ENCODE measurements at places on chromosomes 12 and 14.

DNA sequence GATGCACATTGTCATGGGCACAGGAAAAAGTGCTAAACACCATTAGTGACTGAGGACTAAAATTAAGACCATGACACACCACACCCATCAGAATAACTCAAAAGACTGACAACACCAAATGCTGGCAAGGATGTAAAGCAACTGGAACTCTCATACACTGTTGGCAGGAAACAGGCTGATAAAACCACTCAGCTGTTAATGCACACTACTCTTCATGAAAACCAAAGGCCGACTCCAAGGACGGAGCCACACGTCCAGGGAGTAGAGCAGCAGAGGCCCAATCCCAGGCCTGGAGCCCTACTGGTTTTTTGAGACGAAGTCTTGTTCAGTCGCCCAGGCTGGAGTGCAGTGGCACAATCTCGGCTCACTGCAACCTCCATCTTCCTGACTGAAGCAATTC, 6.4 kb downstream of the RAD52 start:
- DNase-seq = no peak

DNA sequence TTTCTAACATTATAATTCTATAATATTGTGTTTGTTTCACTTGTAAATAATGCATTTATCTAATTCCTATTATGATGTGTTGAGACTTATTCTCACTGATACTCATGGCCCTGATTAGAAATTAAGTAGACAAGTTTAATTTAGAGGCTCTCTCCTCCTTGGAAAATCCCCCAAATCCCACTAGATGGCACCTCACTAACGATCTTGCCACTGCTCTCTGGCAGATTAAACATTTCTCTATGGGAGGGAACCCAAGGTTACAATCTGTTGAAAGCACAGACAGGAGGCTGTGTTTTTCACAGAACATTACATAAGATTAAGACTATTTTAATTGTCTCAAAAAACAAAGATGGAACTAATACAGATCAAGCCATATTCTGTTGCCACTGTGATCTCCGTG, 318.7 kb downstream of the LRFN5 start:
- no peak for DNase-seq

DNA sequence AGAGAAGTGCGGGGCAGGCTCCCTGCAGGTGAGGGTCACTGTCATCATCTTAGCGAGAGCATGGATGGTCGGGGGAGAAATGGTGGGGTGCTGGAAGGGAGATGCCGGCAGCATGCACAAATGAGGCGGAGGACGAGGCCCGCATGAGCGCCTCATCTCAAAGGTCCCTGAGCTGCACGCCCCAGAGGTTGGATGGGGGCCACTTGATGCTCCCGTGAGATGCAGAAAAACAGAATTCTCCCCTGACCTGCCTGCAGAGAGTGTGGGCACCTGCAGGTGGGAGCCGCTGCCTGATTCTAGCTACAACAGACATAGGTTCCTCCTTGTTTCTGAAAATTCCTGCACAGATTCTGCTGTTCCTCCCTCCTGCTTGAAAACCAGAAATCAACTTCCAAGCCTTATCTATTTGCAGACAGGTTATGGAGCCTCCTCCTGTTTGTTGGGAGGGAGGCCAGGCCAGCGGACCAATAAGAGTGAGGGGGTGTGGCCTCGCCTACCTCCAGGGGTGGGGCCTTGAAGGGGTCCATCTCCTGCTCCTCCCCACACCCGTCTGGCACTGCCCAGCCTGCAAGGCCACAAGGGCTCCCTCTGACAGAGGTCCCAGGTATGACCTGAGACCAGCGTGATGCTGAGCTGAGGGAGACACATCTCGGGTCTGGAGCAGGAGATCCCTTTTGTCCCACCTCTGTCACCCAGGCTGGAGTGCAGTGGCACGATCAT, 67.2 kb downstream of the KDM2B start:
- peak; percentile 73 for DNase-seq

GRCh38 chr12:24952389-24952788, 3.5 kb upstream of the BCAT1 start:
- no peak for DNase-seq

- DNase-seq = no peak
Observed at GRCh38 chr12:29207120-29207519, 58.0 kb downstream of the FAR2 start.

GRCh38 chr14:55847766-55848165, 267.8 kb downstream of the KTN1 start:
- DNase-seq = no peak

DNA sequence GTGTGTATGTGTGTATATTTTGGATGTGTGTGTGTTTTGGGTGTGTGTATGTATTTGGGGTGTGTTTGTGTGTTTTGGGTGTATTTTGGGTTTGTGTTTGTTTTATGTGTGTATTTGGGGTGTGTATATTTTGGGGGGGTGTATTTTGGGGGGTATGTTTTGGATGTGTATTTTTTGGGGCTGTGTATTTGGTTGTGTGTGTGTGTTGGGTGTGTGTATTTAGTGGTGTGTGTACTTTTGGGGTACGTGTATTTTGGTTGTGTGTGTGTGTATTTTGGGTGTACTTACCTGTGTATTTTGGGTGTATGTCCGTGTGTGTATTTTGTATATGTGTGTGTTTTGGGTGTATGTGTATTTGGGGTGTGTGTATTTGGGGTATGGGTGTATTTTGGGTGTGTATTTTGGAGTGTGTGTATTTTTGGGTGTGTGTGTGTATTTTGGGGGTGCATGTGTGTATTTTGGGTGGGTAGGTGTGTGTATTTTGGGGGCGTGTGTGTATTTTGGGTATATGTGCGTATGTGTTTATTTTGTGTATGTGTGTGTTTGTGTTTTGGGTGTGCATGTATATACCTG, 16.7 kb upstream of the TCTN2 start:
- no peak for DNase-seq

- no peak for DNase-seq
Observed at GRCh38 chr12:24728366-24728765, 220.5 kb downstream of the BCAT1 start.

DNA sequence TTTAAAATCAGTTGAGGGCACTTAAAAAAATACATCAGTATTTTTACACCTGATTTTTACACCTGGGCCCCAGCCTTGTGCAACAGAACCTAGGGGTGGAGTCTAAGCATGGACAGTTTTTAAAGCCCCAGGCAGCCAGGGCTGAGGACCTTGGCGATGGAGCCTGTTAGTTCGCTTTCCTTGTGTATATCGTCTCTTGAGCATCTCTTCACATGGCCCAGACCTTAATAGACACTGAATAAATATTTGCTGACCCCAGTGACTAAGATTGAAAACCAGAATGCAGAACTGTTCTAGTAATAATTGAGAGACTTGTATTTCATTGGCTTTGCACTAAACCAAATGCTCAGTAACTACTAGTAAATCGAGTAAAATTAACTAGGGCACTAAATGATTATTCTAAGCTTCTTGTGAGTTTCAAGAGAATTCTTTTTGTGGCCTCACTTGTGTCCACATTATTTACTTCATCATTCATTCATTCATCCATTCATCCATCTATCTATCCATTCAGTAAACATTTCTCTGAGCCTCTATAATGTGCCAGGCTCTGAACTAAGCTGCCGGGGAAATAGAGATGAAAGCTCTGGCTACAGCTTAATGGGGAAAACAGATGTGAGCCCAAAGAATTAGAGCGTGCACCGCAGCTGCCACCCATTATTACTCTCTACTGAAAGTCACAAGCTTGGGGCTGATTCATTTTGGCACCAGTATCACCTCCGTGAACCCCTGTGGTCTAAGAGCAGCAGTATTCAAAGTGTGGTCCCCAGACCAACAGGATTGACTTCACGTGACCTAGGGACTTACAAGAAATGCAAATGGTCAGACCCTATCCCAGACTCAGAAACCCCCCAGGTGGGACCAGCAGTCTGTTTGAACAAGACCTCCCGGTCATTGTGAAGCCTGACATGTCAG, 30.7 kb upstream of the BCL7A start:
- peak; percentile 66 for DNase-seq

DNA sequence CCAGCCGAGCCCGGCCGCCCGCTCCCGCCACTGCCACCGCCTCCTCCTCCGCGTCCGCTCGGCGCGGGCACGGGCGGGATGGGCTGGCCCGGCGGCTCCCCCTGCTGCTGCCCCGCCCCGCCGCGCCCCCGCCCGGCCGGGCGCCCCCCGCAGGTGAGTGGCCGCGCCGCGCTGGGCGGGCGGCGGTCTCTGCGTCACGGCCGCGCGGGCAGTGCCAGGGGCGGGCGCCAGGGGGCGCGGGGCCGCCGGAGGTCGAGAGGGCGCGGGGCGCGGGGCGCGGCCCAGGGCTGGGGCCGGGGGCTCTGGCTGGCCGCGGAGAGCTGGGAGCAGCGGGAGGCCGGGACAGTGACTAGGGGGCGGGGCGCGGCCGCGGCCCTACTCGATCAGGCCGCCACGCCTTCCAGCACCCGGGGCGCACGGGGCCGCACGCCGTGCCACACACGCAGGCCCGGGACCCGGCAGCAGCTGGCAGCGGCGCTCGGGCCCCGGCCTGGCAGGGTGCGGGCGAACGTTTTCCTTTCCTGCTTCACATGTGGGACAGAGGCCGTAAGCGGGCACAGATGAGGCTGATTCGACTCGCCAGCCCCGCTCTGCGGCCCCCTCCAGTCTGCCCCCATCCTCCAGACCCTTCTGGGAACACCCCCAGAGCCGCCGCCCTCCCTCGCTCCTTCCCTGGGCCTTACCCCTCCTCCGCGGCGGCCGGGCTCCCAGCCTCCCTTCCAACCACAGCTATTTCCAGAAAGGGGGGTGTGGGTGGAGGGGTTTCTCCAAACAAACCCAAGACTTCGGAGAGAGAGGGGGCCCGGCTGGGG, 2.4 kb upstream of the TNS2 start:
- peak; percentile 73 for DNase-seq

DNA sequence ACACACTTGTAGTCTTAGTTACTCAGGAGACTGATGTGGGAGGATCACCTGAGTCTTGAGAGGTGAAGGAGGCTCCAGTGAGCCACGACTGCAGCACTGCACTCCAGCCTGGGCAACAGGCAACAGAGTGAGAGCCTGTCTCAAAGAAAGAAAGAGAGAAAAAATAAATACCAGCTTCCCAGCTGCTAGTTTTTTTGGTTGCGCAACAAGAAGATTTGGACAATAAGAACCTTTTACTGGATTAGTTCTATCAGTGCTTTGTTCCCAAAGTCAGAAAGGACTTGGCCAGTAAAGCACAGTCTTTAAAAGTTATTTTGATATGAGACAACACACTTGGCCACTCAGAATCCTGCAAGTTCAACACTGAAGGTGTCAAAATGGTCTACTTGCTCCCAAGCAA, 768.1 kb upstream of the LRFN5 start:
- no peak for DNase-seq

- no peak for DNase-seq
Observed at GRCh38 chr12:131204416-131205274, 250.9 kb downstream of the ADGRD1 start.

GRCh38 chr14:65415613-65416012, 3.1 kb downstream of the FUT8 start:
- DNase-seq = no peak

DNA sequence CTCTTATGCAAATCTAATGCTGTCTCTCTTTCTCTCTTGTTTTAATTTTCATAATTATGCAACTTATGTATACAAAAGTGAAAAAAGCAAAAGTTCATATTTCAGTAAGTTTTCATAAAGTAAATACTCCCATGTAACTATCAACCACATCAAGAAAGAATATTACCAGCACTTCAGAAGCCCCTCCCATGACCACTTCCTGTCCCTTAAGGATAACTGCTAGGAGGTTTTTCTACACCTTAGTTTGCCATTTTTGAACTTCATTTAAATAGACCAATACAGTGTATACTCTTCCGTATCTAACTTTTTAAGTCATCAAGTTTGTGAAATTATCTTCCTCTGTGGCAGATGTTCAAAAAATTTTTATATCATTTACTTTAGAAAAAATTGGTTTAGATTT, 547 bp upstream of the OR4K15 start:
- DNase-seq = no peak

GRCh38 chr14:96274543-96274942, 18.5 kb downstream of the BDKRB1 start:
- DNase-seq = no peak

DNA sequence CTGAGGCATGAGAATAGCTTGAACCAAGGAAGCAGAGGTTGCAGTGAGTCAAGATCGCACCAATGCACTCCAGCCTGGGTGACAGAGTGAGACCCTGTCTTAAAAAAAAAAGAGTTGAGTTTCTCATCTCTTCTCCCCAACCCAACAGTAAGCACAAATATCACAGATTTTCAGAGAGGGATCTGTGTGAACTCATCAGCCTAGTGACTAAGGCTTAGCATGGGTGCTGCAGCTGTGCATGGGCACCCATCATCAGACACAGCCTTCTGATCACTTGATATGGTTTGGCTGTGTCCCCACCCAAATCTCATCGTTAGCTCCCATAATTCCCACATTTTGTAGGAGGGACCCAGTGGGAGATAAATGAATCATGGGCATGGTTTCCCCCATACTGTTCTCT, 298.9 kb downstream of the PCNX1 start:
- DNase-seq = no peak

DNA sequence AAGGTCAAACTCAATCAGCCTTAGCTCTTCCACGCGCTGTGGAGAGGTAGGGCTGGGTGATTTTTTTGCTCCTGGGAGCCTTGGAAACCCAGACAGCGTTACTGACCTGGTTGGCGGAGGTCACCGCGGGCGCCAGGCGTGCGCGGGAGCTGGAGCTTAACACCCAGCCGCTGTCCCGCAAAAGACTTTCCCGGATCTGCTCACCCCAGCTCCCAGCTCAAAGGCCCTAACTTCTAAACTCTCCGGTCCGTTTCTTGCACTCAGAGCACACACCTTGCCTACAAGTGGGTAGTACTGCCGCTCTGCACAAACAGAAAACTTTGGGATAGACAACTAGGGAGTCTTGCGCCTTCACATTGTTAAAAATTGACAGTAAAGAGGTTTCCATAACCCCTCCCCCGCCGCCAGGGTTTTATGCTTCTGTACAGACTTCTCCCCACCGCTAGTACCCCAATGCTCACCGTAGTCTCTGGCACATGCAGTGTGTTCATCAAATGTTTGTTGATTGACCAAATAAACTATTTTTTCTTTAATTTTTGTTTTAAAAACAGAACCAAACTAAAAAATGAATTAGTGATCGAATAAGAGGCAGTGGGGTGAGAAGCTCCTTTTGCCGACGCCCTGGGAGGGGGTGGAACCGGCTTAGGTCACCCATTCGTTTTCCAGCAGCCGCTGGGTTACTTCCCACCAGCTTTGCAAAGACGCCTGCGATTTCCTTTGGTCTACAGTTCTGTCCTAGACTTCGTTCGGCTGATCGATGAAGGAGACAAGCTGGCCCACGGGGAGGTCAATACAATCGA, 12.7 kb upstream of the TBX3 start:
- DNase-seq = no peak

DNA sequence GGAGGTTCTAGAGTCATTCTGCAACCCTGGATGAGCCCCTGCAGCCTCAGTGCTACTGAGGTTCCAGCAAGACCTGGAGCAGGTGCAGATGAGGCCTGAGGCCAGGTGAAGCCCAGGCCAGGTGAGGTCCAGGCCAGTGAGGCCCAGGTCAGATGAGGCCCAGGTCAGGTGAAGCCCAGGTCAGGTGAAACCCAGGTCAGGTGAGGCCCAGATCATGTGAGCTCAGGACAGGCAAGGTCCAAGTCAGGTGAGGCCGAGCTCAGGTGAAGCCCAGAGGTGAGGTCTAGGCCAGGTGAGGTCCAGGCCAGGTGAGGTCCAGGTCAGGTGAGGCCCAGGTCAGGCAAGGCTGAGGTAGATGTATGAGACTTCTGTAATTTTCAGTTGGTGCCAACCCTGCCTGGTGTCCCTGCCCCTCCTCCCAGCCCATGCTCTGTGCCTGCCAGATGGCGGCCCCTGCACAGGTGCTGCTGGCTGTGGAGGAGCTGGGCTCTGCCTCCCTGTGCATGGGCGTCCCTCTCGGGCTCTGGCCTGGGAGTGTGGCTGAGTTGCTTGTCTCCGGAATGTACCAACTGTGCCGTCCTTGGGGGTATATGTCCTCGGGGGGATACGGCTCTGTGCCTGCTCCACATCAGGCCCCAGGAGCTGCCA, 388.5 kb downstream of the TMEM121 start:
- no peak for DNase-seq
